ENCODE measurements at places on chromosomes 2 and 18.

- DNase-seq = no peak
Observed at GRCh38 chr18:59621027-59621426, 76.2 kb downstream of the CCBE1 start.

GRCh38 chr2:11502740-11503292, 31.0 kb upstream of the GREB1 start:
- no peak for DNase-seq

DNA sequence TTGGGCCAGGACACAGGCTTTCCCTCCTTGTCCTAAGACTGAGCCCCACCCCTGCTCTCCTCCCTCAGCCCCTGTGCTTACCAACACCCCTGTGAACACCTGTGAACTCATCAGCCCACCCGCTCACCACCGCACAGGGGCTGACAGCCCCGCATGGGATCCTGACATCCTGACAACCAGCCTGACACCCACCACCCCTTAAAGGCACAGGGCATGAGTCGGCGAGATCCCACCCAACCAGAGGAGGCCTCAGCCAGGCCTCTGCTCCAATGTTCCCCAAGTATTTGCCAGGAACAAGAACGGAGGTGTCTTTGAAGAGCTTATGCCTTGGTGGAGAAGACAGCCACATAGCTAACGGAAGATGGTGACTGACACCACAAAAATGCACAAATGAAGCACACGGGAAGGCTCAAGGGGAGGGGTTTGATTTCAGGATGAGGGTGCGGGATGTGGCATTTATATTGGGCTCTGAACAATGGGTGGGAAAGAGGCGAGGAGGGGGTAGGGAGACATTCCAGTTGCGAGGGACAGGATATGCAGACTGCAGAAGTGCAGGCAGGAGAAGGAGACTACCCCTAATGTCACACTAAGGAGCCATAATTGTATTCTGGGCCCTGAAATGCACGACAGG, 11.0 kb downstream of the RAB11FIP5 start:
- no peak for DNase-seq

DNA sequence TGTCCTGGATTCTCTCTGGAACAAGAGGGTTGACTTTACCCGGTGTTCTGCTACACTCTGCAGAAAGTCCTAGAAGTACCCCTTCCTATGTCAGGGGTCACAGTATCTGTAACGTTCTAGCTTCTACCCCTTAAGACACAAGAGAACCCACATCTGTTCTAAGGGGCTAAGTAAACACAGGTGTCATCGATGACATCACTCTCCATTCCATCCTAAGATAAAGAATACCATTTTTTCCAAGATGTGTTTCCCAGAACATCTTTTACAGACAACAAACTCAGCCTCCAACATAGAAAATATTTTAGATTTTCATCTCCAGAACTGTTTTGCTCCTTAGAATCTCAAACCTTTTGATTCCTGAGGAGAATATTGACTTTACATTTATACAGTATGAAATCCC, 239.1 kb downstream of the TRIB2 start:
- no peak for DNase-seq

DNA sequence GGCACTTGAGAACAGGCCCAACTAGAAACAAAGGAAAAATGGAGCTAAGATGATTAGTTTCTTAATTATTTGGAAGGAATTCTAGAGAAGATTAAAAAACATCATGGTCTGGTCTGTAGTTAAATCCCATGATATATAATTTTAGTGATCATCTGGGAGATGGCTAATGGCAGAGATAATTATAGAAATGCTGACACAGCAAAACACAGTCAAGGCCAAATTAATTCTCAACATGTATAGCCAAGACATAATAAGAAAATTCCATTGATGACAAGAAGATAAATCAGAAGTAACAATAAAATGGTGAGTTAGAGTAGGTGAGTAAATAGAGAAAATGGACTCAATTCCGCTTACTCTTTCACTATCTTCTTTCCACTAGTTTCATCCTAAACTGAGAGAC, 59.2 kb upstream of the ITGA4 start:
- no peak for DNase-seq

DNA sequence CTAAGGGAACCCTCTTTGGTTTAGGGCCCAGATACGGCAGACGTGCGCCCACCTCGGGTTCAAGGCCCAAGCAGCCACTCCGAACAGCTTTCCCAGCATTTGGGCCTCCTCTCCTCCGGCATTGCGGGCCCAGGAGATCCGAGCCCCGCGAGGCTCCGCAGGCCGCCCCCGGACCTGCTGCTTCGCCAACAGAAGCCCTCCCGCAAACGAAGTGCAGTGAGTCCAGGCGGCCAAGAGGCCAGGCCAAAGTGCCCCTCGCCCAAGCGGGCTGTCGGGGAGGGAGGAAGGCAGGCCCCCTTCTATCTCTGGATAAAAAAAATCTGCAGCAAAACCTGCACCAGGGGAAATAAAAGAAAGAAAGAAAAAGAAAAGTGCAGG, 6.0 kb downstream of the EN1 start:
- no peak for DNase-seq

GRCh38 chr2:320561-320960, 32.7 kb upstream of the ALKAL2 start:
- no peak for DNase-seq

- DNase-seq = no peak
Observed at GRCh38 chr2:239194731-239195317, 206.0 kb downstream of the HDAC4 start.

DNA sequence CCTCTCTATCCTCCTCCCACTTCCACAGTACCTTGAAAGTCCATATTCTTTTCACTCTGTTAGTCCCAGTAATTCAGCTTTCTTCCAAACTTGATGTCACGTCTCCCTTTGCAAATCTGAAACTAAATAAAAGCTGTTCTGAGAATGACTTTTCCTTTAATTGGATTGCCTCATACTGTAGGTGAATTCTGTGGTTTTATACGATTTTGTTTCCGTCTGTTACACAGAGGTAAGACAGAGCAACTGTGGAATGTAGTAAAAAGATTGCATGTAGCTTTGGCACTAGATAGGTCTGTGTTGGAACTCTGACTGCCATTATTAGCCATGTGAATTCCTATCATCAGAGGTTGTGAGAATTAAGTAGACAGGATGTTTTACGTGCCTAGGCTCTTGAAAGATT, 25.9 kb downstream of the MALT1 start:
- DNase-seq = no peak

GRCh38 chr18:26183395-26184112, 42.7 kb upstream of the TAF4B start:
- no peak for DNase-seq

- no peak for DNase-seq
Observed at GRCh38 chr18:79558933-79559416, 120.6 kb upstream of the CTDP1 start.

GRCh38 chr2:205461169-205461568, 221.1 kb upstream of the NRP2 start:
- DNase-seq = no peak

- no peak for DNase-seq
Observed at GRCh38 chr2:19747310-19748072, 154.3 kb downstream of the TTC32 start.

GRCh38 chr2:201404699-201405280, 46.5 kb downstream of the TRAK2 start:
- DNase-seq = no peak

GRCh38 chr2:191376981-191377629, 131.9 kb downstream of the MYO1B start:
- DNase-seq = no peak

- no peak for DNase-seq
Observed at GRCh38 chr2:223943561-223944008, 1.6 kb downstream of the WDFY1 start.

DNA sequence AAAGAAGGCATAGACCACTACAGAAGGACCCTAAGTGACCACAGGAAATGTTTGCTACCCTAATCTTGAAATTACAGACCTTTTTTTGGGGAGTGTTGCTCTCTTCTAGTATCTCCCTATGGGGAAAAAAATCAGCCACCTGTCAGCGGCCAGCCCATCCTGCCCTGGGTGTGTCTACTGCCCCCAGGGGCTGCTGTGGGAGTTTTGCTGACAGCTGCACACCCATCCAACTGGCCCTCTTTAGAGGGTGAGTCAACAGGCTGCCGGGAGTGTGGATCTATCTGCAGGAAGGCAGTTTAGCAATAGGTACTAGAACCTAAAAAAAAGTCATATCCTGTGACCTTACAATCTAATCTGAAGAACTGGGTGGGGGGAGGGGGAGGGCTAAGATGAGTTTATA, 796 bp upstream of the DYSF start:
- DNase-seq = no peak

- no peak for DNase-seq
Observed at GRCh38 chr2:212990697-212991096, 160.7 kb downstream of the IKZF2 start.

DNA sequence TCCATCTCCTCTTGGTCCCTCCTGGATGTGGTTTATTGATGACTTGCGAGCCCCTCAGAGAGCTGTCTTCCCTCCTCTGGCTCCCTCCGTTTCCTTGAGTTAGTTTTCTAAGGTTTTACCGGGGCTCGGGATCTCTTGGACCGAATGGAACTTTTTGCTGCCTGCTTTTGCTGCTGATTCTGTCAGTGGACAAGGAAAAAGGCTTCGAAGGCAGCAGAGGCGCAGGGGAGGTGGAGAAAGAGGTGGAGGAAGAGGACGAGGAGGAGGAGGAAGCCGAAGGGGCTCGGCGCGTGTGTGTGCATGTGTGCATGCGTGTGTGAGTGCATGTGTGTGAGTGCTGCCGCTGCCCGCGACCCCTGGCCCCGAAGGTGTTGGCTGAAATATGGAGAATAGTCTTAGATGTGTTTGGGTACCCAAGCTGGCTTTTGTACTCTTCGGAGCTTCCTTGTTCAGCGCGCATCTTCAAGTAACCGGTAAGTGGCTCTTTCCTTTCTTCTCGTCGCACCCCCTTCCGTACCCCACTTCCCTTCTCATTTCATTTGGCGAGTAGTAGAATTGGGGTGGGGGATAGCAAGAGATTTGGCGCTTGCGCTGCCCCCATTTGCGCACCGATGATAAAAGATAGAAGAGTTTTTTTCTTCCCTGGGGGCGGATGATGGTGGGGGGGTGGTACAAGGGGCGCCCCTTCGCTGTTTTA, 557 bp downstream of the DCC start:
- no peak for DNase-seq

GRCh38 chr2:180385601-180386201, 378.6 kb upstream of the CWC22 start:
- DNase-seq = no peak

GRCh38 chr2:622357-622756, 54.8 kb downstream of the TMEM18 start:
- DNase-seq = no peak

- DNase-seq = peak; percentile 2
Observed at GRCh38 chr2:63124850-63125249, 74.2 kb downstream of the OTX1 start.

GRCh38 chr2:72210470-72210869, 62.8 kb upstream of the CYP26B1 start:
- no peak for DNase-seq

DNA sequence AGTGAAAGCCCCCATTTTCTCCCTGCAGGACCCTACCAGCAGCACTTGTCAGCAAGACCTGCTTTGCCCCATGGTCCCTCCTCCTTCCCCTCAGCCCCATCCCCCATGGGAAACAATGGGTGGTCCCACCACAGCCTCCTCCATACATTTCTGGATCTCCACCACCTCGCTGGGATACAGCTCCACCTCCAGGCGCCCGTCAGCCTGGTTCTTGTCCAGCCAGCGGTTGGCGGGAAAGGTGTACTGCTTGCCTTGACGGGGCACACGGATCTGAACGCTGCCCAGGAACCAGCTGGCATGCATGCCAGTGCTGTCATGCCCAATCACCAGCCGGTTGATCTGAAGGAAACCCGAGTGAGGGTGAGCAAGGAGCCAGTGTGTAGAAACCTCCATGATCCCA, 90.9 kb downstream of the LOXHD1 start:
- DNase-seq = no peak

DNA sequence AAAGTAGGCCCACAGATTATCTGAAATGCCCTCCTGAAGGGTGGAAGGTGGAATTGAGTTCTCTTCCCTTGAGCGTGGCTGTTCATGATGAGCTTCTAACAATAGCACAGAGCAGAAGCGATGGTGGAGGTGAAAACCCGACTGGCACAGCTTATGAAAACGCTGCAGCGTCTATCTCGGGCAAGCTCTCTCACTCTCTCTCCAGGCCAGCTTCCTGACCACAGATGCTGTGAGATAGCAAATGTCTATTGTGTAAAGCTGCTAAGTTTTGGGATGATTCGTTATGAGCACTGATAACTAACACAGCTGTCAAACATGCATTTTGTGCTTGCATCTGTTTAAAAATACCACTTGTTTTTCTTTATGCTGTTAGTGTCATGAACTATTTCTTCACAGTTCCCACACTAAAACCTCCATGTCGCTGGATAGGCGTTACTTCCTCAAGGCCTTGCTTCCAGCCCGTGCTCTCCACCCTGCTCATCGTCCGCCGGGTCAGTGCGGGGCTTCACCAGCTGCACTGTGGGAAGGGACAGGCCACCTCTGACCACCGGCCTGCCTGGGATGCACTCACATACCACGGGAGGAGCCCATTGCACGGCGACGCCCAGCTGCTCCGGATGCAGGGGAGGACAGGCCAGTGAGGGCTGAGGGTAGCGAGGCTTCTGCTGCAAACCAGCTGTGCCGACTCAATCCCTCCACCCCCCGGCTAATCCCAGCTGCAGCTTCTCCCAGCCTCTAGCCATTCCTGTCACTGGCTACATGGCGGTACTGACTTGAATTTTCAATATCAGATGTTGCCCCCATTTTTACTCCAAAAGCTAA, 60.0 kb upstream of the OTOS start:
- no peak for DNase-seq

DNA sequence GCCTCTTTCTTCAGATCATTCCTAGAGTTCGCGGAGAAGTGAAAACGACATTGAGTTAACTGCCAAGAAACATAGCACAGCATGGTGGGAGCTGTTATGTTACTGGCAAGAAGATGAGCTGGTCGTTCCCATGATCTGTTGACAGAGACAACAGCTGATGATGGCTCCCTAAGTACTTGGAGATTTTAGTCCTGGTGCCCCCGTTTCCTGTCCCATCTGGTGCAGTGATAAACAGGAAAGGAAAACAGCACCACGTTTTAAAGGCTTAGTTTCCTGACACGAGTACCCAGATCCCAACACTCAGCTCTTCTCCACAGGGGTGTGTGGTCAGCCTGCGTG, 56.4 kb upstream of the KCNG2 start:
- no peak for DNase-seq

- no peak for DNase-seq
Observed at GRCh38 chr2:26269571-26270158, 24.9 kb downstream of the HADHB start.

DNA sequence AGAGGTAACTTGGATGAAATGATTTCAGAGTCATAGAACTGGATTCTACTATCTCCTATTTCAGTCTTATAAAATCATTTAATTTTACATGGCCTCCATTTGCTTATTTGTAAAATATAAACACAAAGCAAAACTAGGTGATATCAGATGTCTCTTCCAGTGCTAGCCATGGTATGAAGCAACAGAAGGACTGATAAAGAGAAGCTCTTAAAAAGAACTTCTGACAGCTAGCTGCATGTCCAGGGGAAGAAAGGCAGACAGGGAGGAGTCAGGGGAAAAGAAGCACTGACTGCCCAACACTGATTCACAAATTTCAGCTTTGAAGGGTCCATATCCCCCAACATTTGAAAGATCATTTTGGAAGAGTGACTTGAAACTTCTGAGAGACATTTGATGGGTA, 6.4 kb downstream of the SLC8A1 start:
- DNase-seq = no peak

- no peak for DNase-seq
Observed at GRCh38 chr2:217681791-217682190, 321.0 kb downstream of the TNS1 start.

Measured in GM19239 (cell line).